Tibial nerve (tissue), 4 donors: ENCODE measurements at places on chromosomes 12 and 14.

GRCh38 chr14:61965030-61965745 lies 203.0 kb downstream of the SNAPC1 start:
- no peak for DNase-seq

DNA sequence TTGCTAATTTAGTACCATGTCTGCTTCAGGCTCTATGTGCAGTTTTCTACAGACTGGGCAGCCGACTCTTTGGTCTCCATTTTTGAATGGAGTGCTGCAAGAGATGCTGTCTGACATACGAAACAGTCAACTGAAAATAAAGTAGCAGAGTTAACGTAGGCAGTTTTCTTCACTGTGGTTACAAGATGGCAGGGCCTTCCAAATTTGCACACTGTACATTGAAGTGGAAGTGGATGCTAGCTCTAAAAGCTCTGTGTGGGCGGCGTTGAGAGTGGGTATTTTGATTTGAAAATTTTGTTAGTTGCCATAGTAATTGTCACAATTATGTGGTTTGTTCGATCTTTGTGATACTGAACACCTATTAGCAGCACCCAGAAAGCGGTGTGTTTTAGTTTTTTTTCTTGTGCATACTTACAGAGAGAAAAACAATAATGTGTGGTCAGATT lies 154.9 kb upstream of the ATP2B1 start:
- DNase-seq: no peak

DNA sequence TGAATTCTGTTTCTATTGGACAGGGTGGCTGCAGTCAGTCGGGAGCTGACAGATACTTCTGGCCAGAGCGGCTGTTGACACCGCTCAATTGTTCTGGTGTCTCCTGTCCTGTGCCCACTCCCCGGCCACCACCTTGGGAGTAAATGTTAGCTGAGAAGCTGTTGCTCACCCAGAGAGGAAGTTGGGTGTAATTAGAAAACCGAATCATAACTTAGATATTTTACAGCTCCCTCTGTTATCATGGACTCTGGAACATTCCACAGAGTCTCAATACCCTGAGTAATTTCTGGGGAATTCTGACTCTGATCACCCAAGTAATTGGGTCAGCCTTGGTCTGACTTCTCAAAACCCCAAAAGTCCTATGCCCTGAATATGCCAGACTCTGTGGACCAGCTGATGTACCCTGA lies 58.3 kb upstream of the RFLNA start:
- no peak for DNase-seq

GRCh38 chr14:32345311-32345791 lies 16.3 kb downstream of the AKAP6 start:
- DNase-seq: no peak

DNA sequence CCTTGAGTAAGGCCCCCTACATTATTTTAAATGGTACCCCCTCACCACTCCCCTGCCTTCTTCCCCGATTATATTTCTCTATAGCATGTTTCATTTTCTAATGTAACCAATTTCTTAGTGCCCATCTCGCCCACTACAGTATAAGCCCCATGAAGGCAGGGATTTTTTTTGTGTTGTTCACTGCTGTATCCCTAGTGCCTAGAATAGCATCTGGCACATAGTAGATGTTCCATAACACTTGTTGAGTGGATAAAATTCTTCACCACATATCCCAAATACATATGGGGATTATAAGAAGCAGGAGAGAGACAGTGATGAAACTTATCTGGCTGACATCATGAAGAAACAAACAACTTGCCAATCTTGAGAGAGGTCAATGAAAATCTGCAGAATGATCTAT lies 11.5 kb downstream of the FBXO21 start:
- DNase-seq: no peak
